Breast epithelium (tissue), 4 donors: ENCODE measurements at places on chromosomes 4 and X. TPM values are rescaled to one million over a fixed set of nuclear protein-coding genes. Genes with fewer than 3 reads are reported as not detected.
A peak's percentile ranks its signal among the peaks of the same experiment; 100 is the strongest.

GRCh38 chr4:105633241-105633640 lies 75.2 kb downstream of the INTS12 start:
- no peaks in the 10 kb centered on the region for H3K27me3 ChIP-seq
- H3K36me3 ChIP-seq: no peaks in the 10 kb centered on the region
- DNase-seq: no peak

DNA sequence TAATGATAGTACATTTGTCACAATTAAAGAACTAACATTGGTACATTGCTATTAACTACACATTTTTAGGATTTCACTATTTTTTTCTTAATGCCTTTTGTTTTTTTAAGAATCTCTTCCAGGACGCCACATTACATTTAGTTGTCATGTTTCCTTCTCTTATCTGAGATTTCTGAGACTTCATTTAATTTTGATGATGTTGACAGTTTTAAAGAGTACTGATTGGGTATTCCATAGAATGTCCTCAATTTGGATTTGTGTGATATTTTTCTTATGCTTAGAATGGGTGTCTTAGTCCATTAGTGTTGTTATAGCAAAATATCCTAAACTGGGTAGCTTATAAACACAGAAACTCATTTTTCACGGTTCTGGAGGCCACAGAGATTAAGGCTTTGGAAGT lies 1095.5 kb upstream of the LCORL start:
- no peaks in the 10 kb centered on the region for H3K4me1 ChIP-seq
- no peak for DNase-seq
- H3K36me3 ChIP-seq: no peaks in the 10 kb centered on the region
- no peak overlapping the region for H3K4me3 ChIP-seq
- no peaks in the 10 kb centered on the region for H3K27me3 ChIP-seq
- H3K27ac ChIP-seq: no peak overlapping the region

DNA sequence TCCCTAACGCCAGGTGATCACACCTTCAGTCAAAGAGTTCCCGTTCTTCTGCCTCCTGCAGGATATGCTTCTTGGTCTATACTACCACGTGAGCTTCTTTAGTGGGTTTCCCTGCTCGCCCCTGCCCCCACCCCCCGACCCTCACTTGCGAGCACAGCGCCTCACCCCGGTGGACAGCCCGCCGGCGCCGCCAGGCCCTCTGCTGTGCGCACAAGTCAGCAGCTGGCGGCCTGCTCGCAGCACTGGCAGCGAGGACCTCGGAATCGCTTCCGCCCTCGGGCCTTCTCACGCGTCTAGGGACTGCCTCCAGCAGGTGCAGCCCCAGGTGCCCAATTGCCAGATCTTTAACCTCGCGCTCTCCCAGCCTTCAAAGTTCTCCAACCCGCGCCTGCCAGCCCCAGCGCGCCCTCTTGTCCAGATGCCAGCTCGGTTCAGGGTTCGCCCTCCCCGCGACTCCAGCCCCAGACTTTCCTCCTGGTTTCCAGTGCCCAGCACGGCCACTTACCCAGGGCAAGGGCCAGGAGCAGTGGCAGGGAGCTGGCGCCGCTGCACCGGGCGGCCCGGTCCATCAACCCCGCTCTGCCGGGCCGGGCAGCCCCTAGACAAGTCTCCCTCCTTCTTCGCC lies 454 bp downstream of the BTC start:
- no peaks in the 10 kb centered on the region for H3K27me3 ChIP-seq
- H3K4me1 ChIP-seq: no peaks in the 10 kb centered on the region
- DNase-seq: peak; percentile 61
- H3K27ac ChIP-seq: peak overlapping the region; percentile 91
- no peaks in the 10 kb centered on the region for H3K36me3 ChIP-seq

DNA sequence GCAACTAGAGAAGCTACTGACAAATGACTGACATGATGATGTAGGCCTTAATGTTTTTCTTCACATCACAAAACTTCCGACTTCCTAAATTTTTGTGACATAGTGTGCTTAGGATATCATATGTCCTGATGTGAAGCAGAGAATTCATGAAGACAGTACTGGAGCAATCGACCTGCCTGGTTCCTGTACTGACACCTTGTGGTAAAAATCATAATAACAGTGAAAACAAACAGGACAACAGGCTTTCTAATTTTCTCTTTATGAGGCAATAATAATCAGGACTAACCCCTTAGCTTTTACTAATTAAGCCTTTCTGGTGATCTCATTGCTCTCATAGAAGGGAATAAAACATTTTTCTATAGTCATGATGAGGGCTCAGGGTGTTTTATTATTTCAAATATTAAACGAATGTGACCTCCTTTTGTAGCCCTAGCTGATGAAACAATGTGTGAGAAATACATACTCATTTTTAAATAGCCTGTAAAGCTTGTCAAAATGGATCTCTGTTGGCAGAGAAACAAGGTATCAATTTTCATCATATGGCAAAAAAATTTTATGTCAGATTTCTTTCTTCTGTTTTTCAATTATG lies 158.4 kb downstream of the TENT5D start:
- no peaks in the 10 kb centered on the region for H3K36me3 ChIP-seq
- H3K27me3 ChIP-seq: no peaks in the 10 kb centered on the region
- no peak overlapping the region for H3K27ac ChIP-seq
- H3K4me1 ChIP-seq: no peaks in the 10 kb centered on the region
- DNase-seq: no peak
- H3K4me3 ChIP-seq: no peak overlapping the region

DNA sequence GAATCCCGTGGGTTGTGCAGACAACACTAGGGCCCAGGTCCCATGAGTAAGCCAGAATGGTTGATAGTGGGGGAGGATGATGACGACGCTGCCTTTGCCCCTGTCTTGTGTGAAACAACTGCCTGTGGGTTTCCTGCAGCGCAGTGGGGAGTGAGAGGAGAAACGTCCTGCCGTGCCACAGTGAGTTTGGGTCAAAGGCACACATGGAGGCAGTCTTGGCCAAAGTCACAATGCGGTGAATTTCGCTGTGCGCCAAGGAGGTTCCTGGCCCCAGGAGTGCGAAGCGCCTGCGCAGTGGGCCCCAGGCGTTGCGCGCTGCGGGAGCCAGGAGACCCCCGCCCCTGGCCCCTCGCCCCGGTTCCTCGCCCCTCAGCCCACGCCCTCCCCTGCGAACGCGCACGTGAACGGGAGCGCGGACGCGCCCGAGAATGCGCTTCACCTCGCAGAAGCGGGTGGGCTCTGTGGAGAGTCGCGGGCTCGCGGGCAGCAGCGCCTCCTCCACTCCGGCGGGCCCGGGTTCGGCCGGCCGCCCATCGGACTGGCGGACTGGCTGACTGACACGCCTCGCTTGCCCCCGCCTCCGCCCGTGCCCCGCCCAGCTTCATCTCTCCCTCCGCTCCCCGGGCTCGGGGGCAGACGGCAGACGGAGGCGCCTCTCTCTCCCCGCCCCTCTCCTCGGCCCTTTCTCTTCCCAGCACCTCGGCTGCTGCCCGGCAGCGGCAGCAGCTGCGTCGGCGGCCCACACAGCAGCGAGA lies at the start of gene NUDT10:
Gene NUDT10 (plus strand): TSS at position 635 of the 755 bp plus-strand sequence. CDS start 144 bp downstream, outside the sequence.
- H3K4me3 ChIP-seq: peak within 1 kb of the TSS; percentile 70
- H3K27ac ChIP-seq: no peak within 1 kb of the TSS
- H3K4me1 ChIP-seq: no peaks in the 10 kb centered on the region
- H3K36me3 ChIP-seq: no peaks in the 10 kb centered on the region
- no peak for DNase-seq

DNA sequence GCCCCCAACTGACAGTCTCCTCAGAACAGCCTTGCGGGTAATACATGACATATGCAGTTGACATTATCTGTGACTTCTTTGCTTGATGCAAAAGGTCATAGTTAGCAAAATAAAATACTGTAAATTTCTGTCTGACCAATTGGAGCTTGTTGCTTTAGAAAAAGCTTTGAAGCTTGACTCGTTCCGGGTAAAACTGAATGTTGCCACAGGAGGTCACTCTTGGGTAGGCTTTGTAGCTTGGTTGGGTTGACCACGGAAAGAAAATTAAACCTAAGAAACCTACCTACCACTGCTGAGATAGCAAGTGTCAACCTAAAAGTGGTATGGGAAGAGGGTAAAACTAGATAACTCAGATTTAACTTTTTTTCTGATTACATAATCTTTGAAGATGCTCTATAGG lies 23.2 kb downstream of the PRPS2 start:
- H3K36me3 ChIP-seq: no peaks in the 10 kb centered on the region
- no peaks in the 10 kb centered on the region for H3K4me1 ChIP-seq
- H3K27ac ChIP-seq: no peak overlapping the region
- DNase-seq: no peak

GRCh38 chr4:153817466-153817865 lies 28.6 kb upstream of the SFRP2 start:
- H3K36me3 ChIP-seq: no peaks in the 10 kb centered on the region
- no peak overlapping the region for H3K27ac ChIP-seq
- no peaks in the 10 kb centered on the region for H3K27me3 ChIP-seq
- no peak for DNase-seq

DNA sequence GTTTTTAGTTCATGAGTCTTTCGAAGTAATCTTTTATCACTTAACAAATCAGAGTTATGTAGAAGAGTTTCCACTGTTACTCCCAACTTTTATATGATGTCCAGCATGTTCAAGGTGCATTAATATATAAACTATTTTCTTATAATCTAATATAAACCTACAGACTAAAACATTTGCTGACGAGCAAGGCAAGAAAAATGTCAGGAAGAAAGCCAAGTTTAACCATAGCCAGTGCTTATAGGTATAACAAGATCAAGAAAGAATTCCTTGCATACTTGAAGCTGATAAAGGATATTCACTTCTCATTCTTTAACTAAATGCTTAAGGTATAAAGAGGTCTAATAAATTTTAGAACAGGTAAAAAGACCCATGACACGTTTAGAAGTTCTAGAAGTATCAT lies 167.7 kb downstream of the NPNT start:
- no peaks in the 10 kb centered on the region for H3K4me1 ChIP-seq
- no peaks in the 10 kb centered on the region for H3K36me3 ChIP-seq
- DNase-seq: no peak
- H3K27ac ChIP-seq: no peak overlapping the region
- H3K4me3 ChIP-seq: no peak overlapping the region
- no peaks in the 10 kb centered on the region for H3K27me3 ChIP-seq

GRCh38 chr4:137794764-137795254 lies 262.5 kb upstream of the PCDH18 start:
- no peaks in the 10 kb centered on the region for H3K27me3 ChIP-seq
- no peaks in the 10 kb centered on the region for H3K36me3 ChIP-seq
- H3K4me3 ChIP-seq: peak overlapping the region; percentile 23
- no peak overlapping the region for H3K27ac ChIP-seq

GRCh38 chr4:99808260-99808857 lies 8.3 kb upstream of the DAPP1 start:
- H3K36me3 ChIP-seq: no peaks in the 10 kb centered on the region
- DNase-seq: no peak
- H3K27ac ChIP-seq: no peak overlapping the region
- no peak overlapping the region for H3K4me3 ChIP-seq
- H3K4me1 ChIP-seq: no peaks in the 10 kb centered on the region

DNA sequence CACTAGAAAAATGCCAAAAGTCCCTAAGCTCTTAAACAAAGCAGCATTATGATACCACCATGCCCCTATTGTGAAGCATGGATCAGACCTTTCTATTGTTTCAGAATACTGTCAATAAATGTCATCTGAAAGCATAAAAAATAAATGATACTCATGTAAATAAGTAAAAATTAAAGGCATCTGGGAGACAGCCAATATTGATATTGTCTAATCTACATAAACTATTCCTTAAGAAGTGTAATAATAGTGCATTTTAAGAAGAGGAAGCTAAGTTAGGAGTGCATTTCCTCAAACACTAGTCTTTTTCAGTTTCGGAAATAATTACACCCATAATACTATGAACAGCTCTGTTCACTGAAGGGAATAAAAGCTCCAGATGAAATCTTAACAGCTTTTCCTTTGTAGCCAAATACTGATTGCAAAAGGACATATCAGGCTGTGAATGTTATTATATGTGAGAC lies 181.6 kb downstream of the SPOCK3 start:
- H3K27ac ChIP-seq: no peak overlapping the region
- H3K36me3 ChIP-seq: no peaks in the 10 kb centered on the region
- no peaks in the 10 kb centered on the region for H3K4me1 ChIP-seq
- H3K27me3 ChIP-seq: no peaks in the 10 kb centered on the region

GRCh38 chr4:61571761-61572559 lies 371.8 kb downstream of the ADGRL3 start:
- no peak overlapping the region for H3K27ac ChIP-seq
- no peaks in the 10 kb centered on the region for H3K27me3 ChIP-seq
- no peak overlapping the region for H3K4me3 ChIP-seq
- no peaks in the 10 kb centered on the region for H3K36me3 ChIP-seq
- H3K4me1 ChIP-seq: no peaks in the 10 kb centered on the region
- DNase-seq: no peak

GRCh38 chrX:57587607-57588006 lies 4.2 kb upstream of the ZXDB start:
- H3K27me3 ChIP-seq: no peaks in the 10 kb centered on the region
- no peak for DNase-seq
- no peak overlapping the region for H3K4me3 ChIP-seq
- no peak overlapping the region for H3K27ac ChIP-seq

- DNase-seq: no peak
- no peaks in the 10 kb centered on the region for H3K27me3 ChIP-seq
- peaks cover 5% of the 10 kb centered on the region for H3K4me1 ChIP-seq
Observed at GRCh38 chr4:41175794-41176193, 38.5 kb downstream of the APBB2 start.

- H3K36me3 ChIP-seq: no peaks in the 10 kb centered on the region
- H3K27me3 ChIP-seq: no peaks in the 10 kb centered on the region
- no peak for DNase-seq
- peak overlapping the region; percentile 9 for H3K27ac ChIP-seq
- no peaks in the 10 kb centered on the region for H3K4me1 ChIP-seq
Observed at GRCh38 chr4:77433418-77433733, 172.2 kb upstream of the CXCL13 start.

Gene AREG
- 89.1 TPM for total RNA-seq

Gene USP27X
- 4.7 TPM for total RNA-seq

Gene UGT2B15
- total RNA-seq: 0.98 TPM

Gene GAB1
- total RNA-seq: 24.8 TPM

Gene GPR50
- 0.15 TPM for total RNA-seq

Gene PAGE4
- total RNA-seq: not detected

Gene RAB9A
- 41.0 TPM for total RNA-seq

Gene CFAP47
- total RNA-seq: 0.16 TPM
